SW 1271 (cell line): ENCODE measurements at places on chromosomes 5 and 9.
A peak's percentile ranks its signal among the peaks of the same experiment; 100 is the strongest.

- no peak for DNase-seq
Observed at GRCh38 chr9:109861499-109861898, 81.5 kb downstream of the PALM2AKAP2 start.

DNA sequence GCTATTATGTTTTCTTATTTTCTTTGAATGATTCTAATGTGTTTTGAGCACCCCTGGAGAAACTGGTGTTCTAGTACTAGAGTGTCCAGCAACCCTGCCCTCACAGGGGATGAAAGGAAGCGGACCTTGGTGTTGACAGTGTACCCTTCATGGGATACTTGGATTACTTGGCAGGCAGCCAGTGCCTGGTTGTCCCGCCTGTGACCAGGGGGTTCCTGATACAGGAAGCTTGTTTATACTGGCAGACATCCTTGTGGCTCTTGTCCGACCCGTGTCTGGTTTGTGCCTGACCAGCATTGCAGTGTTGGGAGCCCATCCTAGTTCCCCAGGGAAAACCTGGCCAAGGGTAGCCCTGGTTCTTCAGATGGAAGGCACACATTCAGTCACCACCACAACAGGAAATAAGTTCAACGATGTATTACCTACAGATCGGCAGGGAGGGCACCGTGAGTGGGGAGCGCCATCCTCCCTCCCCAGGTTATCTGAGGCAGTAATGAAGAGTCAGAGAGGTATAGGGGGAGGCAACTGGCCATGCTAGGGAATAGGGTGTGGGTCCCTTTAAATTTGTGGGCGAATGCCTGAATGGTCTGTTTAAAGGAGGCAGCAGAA is 47.3 kb downstream of the CACNA1B start:
- no peak for DNase-seq

DNA sequence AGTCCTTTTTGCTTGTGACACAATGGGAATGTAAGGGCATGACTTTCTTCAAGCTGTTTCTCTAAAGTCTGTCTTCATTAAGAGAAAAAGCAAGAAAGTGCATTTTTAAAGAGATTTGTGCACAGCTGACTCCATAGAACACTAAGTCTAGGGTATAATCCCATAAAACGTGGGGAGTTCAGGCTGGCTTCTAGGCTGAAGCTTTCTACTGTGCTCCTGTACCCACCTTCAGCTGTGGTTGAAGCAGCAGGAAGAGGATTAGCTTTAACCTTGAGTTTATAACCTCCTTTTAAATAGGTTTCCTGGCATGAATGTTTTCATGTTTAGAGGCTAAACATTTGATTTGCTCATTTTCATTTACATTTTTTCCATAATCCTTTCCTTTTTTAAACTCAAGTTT is 126.4 kb downstream of the HACD4 start:
- DNase-seq = no peak

GRCh38 chr5:151317871-151318270 is 14.3 kb upstream of the SLC36A3 start:
- no peak for DNase-seq

- DNase-seq = no peak
Observed at GRCh38 chr5:175857986-175858385, 13.4 kb upstream of the CPLX2 start.

DNA sequence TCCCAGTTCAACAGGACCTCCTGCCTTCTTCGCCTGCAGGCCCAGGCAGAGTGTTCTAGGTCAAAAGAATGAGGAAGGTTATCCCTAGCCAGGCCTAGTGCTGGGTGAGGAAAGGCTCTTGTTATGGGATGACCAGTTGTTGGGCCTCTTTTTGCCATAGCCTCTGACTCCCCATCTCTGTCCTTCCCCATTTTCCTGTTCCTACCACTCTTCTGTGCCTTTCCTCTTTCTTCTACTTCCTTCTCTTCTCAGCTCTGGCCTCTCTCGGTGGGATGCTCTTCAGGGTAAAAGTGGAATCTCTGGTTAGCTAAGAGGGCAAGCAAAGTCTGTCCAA is 1.2 kb upstream of the PCDH1 start:
- DNase-seq = no peak

DNA sequence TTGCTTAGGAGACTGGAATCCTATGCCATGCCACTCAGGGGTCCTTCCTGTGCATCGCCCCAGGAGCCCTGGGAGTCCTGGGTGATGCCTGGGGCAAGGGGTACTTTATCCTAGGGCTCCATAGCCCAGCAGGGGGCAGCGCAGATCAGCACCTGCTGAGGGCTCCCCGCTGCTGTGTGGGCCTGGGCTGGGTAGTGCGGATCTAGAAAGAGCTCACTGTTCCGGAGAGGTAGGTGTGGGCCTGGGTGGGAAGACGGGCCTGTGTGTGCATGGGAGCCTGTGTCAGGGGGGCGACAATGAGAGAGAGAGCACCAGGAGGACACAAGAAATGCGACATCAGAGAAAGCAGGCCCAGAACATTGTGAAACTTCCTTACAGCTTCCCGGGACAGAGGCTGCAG is 11.4 kb upstream of the DAB2IP start:
- DNase-seq = no peak

- no peak for DNase-seq
Observed at GRCh38 chr5:142439207-142439860, 114.5 kb upstream of the SPRY4 start.

- no peak for DNase-seq
Observed at GRCh38 chr9:16904655-16905054, 34.2 kb upstream of the BNC2 start.

GRCh38 chr9:125464591-125465385 is 203.2 kb downstream of the GAPVD1 start:
- DNase-seq = no peak

DNA sequence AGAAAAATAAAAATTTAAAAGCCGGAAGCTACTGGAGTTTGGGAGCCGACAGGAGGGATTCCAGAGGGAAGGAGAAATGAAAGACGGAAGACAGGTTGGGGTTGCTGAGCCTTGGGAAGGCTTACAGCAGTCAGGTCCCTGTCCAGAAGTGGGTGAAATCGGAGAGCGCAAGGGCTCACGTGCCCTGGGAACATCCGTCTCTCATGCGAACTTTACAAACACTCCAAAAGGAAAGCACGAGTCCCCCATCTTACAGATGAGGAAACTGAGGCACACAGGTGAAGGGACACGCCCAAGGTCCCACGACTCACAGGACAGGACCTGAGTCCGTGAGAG is 347 bp upstream of the OLFML2A start:
- no peak for DNase-seq

- peak; percentile 56 for DNase-seq
Observed at GRCh38 chr9:121281614-121282276, 13.8 kb downstream of the GSN start.

DNA sequence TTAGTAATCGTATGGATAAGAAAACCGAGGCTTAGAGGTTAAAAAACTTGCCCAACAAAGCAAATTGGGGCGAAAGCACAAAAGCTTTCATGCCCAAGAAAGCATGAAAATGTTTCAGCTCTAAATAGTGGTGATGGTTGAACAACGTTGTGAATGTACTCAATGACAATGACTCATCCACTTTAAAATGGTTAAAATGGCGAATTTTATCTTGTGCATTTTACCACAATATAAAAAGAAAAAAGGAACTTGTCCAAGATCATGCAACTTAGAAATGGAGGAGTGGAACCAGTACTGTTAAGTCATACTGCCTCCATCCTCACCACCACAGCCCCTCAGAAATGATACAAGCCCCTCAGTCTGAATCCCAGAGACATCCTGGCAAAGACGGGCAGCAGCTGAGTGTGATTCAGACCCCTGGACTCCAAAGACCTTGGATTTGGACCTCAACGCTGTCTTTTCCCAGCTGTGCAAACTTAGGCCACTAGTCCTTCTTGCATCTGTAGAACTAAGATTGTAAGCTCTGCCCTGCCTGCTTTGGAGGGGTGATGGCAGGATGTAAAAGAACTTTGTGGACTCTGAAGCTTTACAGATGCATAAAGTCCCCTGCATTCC is 158.4 kb downstream of the GABBR2 start:
- DNase-seq = no peak

DNA sequence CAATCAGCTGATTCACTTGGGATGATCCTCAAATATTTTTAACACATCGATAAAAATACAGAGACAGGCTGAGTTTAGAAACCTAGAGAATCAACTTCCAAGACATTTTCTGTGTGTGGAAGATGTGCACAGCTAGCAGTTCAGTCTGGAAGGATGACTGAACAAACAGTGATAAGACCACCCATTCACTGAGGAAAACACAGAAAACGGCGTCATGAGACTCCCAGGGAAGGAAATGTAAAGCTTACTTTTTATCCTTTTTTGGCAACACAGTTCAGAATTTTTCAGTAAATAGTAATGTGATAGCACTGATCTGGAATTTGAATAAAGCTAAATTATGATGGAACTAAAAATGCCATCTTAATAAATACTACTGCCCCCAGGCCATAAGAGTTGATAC is 277.6 kb downstream of the SEMA5A start:
- no peak for DNase-seq

DNA sequence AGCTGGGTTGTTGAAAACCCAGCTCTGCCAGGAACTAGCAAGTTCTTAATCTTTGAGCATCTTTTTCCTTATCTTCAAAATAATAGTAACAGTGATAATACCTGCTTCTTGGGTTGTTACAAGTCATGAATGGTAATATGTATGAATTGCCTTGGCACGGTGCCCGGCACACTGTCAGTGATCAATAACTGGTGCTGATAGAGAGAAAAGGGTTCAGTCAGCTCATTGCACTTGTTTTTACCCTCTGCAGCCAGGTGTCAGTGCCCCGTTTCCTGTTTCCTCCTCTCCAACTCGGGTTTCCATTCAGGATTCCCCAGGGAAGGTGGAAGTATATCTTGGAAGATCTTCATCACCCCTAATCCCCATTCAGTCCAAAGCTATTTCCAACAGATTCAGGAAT is 15.8 kb upstream of the NIPAL4 start:
- DNase-seq = no peak
